ENCODE measurements at places on chromosomes 3 and 15.

DNA sequence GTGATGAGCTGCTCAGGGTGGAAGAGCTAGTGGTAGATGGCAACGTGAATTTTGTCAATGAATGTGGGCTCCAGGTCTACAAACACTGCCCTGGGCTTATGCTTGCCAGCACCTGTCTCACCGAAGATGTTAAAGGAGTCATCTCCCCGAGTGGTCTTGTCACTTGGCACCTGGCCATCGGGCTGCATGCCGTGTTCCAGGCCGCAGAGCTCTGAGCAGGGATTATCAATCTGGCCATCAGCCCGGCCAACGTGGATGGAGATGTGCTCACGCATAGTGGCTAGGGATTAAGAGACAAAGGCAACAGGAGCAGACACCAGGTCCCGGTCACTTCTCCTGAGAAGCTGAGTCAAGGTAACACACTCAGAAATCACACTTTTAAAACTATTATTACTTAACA lies 54.8 kb upstream of the ACTC1 start:
- no peak for DNase-seq

- no peak for DNase-seq
Observed at GRCh38 chr3:38270606-38271005, 5.0 kb downstream of the SLC22A13 start.

DNA sequence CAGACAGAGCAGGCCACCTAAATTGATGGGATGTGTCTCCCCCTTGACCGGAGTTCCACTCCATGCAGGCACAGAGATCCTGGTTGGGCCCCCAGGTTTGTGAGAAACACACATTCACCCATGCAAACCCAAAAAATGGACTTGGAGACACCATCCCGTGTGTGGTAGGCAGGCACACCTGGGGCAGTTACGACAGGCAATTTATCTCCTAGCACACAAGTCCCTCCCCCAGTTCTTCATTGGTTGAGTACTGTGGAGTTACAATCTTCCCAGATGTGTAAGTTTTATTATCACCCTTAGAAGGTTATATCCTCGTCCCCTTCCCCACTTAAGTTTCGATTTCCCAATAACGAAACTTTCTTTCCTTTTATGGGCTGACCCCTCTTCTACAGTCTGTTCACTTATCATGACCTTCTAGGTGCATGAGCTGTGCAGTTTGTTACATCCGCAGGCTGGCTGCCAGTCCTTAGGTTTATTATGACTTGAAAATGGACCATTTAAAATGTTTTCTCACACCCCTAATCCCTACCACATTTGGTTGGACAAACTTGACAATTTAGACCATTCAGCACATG lies 27.3 kb downstream of the ARL8B start:
- no peak for DNase-seq

GRCh38 chr3:15926871-15927270 lies 129.1 kb upstream of the ANKRD28 start:
- no peak for DNase-seq

Measured in activated B cell treated with CpG ODN at 0.5 μM for 24 hours (primary cell).